ENCODE measurements at places on chromosomes 13 and 19.
A peak's percentile ranks its signal among the peaks of the same experiment; 100 is the strongest.

DNA sequence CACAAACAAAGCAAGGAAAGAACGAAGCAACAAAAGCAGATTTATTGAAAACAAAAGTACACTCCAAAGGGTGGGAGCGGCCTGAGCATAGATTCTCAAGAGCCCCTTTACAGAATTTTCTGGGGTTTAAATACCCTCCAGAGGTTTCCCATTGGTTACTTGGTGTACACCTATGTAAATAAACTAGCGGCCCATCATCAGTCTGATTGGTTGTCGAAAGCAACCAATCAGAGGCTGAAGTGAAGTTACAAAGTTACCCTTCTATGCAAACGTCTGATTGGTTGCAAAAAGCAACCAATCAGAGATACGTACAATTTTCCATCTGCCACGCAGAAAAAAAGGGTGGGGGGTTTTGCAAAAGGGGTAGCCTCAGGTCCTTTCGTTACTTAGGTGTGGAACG lies 96.3 kb upstream of the UBAC2 start:
- DNase-seq, result no peak

DNA sequence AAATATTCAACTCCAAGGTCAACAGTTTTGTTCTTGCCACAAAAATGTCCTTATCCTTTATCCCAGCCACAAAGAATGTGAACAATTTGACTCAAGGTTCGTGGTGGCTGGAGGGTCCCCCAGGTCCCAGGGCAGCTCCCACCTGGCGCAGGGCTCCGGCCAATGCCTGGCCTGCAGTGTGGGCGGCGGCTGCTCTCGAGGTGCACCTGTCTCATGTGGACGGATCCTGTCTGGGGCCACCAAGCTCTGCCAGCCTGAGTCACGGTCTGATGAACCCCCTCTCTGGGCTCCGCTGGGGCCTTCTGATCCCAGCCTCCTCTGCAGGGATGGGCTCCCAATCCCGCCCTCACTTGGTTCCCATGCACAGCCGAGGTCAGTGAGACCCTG lies 49.4 kb downstream of the GAS6 start:
- no peak for DNase-seq

- DNase-seq, result no peak
Observed at GRCh38 chr13:35925669-35926068, 205.5 kb downstream of the DCLK1 start.

DNA sequence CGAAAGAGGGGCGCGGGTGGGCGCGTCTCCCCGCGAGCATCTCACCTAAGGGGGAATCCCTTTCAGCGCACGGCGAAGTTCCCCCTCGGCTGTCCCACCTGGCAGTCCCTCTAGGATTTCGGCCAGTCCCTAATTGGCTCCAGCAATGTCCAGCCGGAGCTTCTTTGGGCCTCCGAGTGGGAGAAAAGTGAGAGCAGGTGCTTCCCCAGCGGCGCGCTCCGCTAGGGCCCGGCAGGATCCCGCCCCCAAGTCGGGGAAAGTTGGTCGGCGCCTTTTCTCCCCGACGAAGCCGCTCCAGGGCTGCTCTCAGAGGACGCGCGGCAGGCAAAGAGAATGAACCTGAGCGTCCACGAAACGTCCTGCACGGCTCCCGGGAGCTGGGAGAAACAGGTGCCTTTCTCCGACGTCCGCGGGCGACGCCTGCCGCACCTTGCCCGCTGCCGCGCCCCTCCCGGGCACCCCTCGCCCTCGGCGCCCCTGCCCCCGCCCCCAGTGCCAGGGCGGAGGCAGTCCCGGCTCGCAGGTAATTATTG lies 366 bp upstream of the KL start:
- peak; percentile 1 for DNase-seq

GRCh38 chr13:29923554-29924481 lies 73.4 kb upstream of the UBL3 start:
- DNase-seq, result peak; percentile 52

GRCh38 chr13:105956921-105957320 lies 578.5 kb downstream of the EFNB2 start:
- no peak for DNase-seq

- no peak for DNase-seq
Observed at GRCh38 chr13:76874479-76874878, 11.7 kb downstream of the KCTD12 start.

Measured in stimulated activated CD4-positive, alpha-beta T cell treated with anti-CD3 and anti-CD28 coated beads, Interleukin-12 subunit alpha, Interleukin-12 subunit beta, amount 100 ng/mL, for 24 hours (primary cell).